ENCODE measurements at places on chromosomes 16 and 17.

- no peak overlapping the region for H3K27ac ChIP-seq
- no peaks in the 10 kb centered on the region for H3K27me3 ChIP-seq
- no peaks in the 10 kb centered on the region for H3K36me3 ChIP-seq
- no peak for DNase-seq
Observed at GRCh38 chr17:70945386-70945785, 776.1 kb downstream of the KCNJ2 start.

- H3K36me3 ChIP-seq, result no peaks in the 10 kb centered on the region
- no peak overlapping the region for H3K27ac ChIP-seq
- H3K27me3 ChIP-seq, result peaks cover 24% of the 10 kb centered on the region
- no peak overlapping the region for H3K4me3 ChIP-seq
- DNase-seq, result no peak
- peaks cover 7% of the 10 kb centered on the region for H3K4me1 ChIP-seq
Observed at GRCh38 chr16:56303066-56303715, 111.9 kb downstream of the GNAO1 start.

GRCh38 chr17:82787081-82787848, 35.4 kb downstream of the TBCD start:
- H3K36me3 ChIP-seq, result peaks cover 43% of the 10 kb centered on the region
- no peaks in the 10 kb centered on the region for H3K27me3 ChIP-seq
- H3K4me3 ChIP-seq, result no peak overlapping the region
- H3K4me1 ChIP-seq, result peaks cover 15% of the 10 kb centered on the region
- no peak overlapping the region for H3K27ac ChIP-seq
- no peak for DNase-seq

DNA sequence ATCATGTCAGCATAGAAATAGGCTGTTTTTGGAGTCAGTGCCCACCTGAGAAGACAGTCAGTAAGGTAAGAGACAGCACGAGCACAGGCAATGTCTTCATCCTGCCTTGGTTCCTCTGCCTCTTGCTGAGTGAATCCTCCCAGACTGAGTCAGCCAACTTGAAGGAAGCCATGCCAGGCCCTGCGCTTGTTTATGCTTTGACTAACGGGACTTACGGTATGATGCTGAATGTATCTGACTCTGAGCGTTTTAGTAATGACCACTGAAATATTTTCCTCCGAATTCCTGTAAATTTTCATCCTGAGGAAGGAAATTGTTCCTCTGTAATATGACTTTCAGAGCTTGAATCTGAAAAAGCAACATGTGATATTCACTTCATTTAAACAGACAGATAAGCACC, 18.0 kb downstream of the C17orf67 start:
- H3K36me3 ChIP-seq, result no peaks in the 10 kb centered on the region
- no peak for DNase-seq
- H3K27ac ChIP-seq, result no peak overlapping the region
- peaks cover 20% of the 10 kb centered on the region for H3K27me3 ChIP-seq

- no peak for DNase-seq
- H3K27me3 ChIP-seq, result peaks cover 42% of the 10 kb centered on the region
- H3K36me3 ChIP-seq, result no peaks in the 10 kb centered on the region
- no peak overlapping the region for H3K27ac ChIP-seq
- H3K4me1 ChIP-seq, result no peaks in the 10 kb centered on the region
Observed at GRCh38 chr16:86321491-86321890, 188.8 kb upstream of the FOXF1 start.

DNA sequence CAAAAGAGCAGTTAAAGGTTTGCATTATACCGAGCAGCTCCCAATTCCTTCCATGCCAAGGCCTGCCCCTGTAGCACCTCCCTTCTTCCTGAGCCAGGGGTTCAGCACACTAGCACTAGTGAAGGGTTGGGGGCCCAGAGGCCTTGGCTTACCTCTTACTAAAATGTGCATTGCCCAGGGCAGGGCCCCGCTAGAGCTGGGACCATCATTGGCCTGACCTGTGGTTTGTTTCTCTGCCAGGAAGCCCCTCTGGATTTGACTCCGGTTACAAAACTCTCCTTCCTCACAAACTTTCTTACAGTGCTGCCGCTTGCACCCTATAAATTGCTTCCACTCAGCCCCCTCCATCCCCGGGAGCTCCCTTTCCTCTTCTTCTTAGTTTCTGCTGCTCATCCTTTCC, 33.8 kb downstream of the MPRIP start:
- DNase-seq, result no peak
- peaks cover 26% of the 10 kb centered on the region for H3K4me1 ChIP-seq
- H3K27me3 ChIP-seq, result no peaks in the 10 kb centered on the region
- peaks cover 23% of the 10 kb centered on the region for H3K36me3 ChIP-seq
- H3K27ac ChIP-seq, result no peak overlapping the region
- H3K4me3 ChIP-seq, result no peak overlapping the region

DNA sequence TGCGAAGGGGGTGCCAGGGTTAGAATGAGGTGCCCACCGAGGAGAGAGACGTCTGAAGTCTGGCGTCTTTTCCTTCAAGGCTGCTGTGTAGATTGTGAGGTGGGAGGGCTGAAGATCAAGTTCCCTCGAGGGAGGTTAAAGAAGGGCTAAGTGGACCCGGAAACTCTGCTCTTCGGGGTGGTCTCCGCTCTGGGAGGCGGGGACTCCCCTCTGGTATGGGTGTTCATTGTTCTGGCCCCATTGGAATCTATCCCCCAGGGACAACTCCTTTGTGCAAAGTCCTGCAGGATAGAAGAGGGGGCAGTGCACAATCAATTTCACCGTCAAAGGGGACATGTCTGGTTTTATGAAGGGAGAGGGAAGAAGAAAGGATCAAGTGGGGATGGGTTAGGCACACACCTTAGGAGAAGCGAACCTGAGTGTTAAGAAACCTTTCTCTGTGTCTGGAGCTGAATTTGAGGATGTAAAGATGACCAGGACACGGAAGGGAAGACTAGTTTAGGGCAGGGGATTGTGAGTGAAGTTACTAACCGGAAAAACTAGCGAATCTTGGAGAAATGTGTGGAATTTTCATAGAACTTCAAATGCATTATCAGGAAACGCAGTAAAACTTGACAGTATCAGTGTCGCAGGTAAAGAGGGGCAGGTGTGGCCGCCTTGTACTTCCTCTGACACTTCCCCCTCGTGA, 809 bp upstream of the RAB34 start:
- H3K4me1 ChIP-seq, result peaks cover 36% of the 10 kb centered on the region
- no peak overlapping the region for H3K27ac ChIP-seq
- H3K4me3 ChIP-seq, result no peak overlapping the region
- no peak for DNase-seq

- DNase-seq, result no peak
- no peaks in the 10 kb centered on the region for H3K36me3 ChIP-seq
- no peaks in the 10 kb centered on the region for H3K27me3 ChIP-seq
- H3K4me3 ChIP-seq, result no peak overlapping the region
Observed at GRCh38 chr17:42431758-42432161, 8.7 kb upstream of the CAVIN1 start.

- H3K27me3 ChIP-seq, result no peaks in the 10 kb centered on the region
- H3K4me3 ChIP-seq, result no peak overlapping the region
- DNase-seq, result no peak
- no peaks in the 10 kb centered on the region for H3K36me3 ChIP-seq
Observed at GRCh38 chr17:50764734-50765149, 2.6 kb downstream of the ANKRD40CL start.

DNA sequence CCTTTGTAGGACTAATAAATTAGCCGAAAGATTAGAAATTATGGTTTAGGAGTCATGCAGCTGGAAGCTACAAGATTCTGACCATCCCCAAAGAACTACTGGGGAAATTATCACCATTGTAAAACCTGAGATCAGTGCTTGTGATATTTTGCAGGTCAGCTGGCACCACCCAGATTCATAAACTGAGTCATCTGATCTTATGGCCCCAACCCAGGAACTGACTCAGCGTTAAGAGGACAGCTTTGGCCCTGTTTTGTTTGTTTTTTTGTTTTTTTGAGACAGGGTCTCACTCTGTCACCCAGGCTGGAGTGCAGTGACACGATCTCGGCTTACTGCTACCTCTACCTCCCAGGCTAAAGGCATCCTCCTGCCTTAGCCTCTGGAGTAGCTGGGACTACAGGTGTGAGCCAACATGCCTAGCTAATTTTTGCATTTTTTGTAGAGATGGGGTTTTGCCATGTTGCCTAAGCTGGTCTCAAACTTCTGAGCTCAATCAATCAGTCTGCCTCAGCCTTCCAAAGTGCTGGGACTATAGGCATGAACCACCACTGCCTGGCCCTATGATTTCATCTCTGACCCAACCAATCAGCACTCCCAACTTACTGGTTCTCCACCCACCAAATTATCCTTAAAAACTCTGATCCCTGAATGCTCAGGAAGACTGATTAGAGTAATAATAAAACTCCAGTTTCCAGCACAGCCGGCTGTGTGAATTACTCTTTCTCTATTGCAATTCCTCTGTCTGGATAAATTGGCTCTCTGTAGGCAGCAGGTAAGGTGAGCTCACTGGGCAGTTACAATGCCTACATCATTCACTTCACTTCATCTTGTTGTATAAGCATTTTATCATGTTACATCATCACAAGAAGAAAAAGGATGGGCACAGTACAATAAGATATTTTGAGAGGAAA, 79.4 kb upstream of the KSR1 start:
- H3K4me3 ChIP-seq, result no peak overlapping the region
- H3K36me3 ChIP-seq, result no peaks in the 10 kb centered on the region
- no peak overlapping the region for H3K27ac ChIP-seq
- no peaks in the 10 kb centered on the region for H3K27me3 ChIP-seq

DNA sequence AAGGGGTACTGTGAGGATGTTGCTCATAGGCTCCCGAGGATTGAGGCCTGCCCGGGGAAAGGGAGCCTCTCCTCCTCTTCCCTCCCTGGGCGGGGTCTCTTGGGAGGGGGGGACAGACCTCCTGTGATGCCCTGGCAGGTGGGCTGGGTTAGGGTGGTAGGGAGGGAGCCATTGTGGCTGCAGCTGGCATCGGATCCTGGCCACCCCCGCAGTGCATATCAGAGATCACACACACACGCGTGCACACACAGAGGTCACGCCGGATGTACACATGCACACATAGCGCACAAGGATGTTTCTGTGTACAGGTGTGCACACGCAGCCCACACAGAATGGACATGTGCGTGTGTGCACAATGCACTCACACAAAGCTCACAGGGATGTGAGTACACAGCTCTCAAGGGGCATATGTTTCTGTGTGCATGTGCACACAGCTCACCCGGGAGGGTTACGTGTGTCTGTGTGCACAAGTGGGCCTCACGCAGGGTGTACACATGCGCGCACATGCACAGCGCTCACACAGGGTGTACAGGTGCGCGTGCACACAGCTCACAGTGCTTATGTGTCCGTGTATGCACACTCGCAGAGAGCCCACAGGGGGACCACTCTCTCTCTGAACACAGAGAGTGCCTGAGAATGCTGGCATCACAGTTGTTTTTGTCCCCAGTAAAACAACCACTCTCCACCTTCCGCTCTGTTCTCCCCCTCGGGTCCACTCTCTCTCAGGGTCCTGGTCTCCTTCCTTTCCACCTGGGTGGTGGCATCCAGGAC, 2.4 kb downstream of the GJD3 start:
- peaks cover 49% of the 10 kb centered on the region for H3K4me1 ChIP-seq
- H3K27ac ChIP-seq, result no peak overlapping the region
- no peaks in the 10 kb centered on the region for H3K36me3 ChIP-seq
- DNase-seq, result no peak
- peak overlapping the region; percentile 58 for H3K4me3 ChIP-seq
- no peaks in the 10 kb centered on the region for H3K27me3 ChIP-seq

DNA sequence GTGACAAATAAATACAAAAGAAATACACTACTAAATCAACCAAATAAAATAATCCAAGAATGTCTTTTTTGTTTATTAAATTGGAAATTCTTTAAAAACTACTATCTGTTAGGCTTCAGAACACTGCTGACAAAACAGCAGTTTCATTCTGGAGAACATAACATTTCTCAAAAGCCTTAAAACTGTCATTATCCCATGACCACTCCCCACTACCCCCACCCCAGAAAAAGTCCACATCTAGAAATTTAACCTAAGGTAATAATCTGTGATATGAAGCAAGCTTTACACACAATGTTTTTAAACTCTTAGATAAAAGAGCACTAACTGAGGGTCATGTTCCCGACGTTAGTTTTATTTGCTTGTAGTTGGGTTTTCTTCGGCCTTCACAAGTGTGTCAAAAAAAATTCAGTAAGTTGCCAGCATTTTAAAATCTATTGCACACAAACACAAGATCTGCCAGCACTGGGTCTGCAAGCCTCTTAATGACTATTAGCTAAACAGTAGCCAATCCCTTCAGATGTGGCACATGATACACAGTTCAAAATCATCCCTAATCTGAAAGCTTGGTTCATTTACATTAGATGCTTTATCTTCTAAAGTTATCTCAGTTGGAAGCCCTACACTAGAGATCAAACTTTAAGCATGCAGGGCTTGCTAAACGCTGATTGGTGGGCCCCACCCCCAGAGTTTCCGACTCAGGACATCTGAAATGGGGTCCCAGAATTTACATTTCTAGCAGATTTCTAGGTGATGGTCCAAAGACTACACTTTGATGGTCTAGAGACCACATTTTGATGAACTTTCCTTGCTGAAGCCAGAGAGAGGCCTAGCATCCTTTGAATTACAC, 75.2 kb downstream of the KANSL1 start:
- H3K27ac ChIP-seq, result no peak overlapping the region
- peaks cover 16% of the 10 kb centered on the region for H3K4me1 ChIP-seq
- no peaks in the 10 kb centered on the region for H3K27me3 ChIP-seq

DNA sequence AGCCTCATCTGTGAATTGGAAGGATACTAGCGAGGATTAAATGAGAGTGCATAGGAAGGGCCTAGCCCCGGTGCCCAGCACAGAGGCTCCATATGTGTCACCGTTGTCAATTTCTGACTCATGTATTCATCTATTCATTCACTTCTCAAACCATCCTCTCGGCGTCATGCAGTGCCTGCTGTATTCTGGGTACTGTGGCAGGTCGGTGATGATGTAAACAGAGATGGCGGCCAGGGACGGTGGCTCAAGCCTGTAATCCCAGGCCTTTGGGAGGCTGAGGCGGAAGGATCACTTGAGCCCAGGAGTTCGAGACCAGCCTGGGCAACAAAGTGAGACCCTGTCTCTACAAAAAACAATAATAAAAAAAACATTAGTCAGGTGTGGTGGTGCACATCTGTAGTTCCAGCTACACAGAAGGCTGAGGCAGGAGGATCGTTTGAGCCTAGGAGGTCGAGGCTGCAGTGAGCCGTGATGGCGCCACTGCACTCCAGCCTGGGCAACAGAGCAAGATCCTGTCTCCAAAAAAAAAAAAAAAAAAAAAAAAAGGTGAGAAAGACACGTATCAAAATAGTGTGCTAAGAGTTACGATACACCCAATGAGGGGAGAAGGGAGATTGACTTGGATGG, 4.3 kb upstream of the PPP1R1B start:
- no peak for DNase-seq
- H3K4me3 ChIP-seq, result no peak overlapping the region
- peaks cover 43% of the 10 kb centered on the region for H3K4me1 ChIP-seq
- H3K27ac ChIP-seq, result no peak overlapping the region
- peaks cover 25% of the 10 kb centered on the region for H3K27me3 ChIP-seq
- no peaks in the 10 kb centered on the region for H3K36me3 ChIP-seq

- H3K4me3 ChIP-seq, result no peak overlapping the region
- H3K27me3 ChIP-seq, result no peaks in the 10 kb centered on the region
- no peak for DNase-seq
Observed at GRCh38 chr17:71234349-71234748, 886.5 kb upstream of the SOX9 start.

- no peak for DNase-seq
- peaks cover 3% of the 10 kb centered on the region for H3K27me3 ChIP-seq
- no peak overlapping the region for H3K4me3 ChIP-seq
Observed at GRCh38 chr17:28230011-28230410, 89.0 kb upstream of the TMEM97 start.

GRCh38 chr17:1153795-1154546, 25.8 kb downstream of the ABR start:
- H3K4me1 ChIP-seq, result no peaks in the 10 kb centered on the region
- no peak overlapping the region for H3K27ac ChIP-seq
- H3K36me3 ChIP-seq, result no peaks in the 10 kb centered on the region
- H3K4me3 ChIP-seq, result no peak overlapping the region
- peaks cover 7% of the 10 kb centered on the region for H3K27me3 ChIP-seq
- peak; percentile 23 for DNase-seq

- H3K4me1 ChIP-seq, result peaks cover 54% of the 10 kb centered on the region
- H3K36me3 ChIP-seq, result peaks cover 3% of the 10 kb centered on the region
- H3K27ac ChIP-seq, result peak overlapping the region; percentile 39
Observed at GRCh38 chr17:7215652-7216180, 3.9 kb downstream of the DLG4 start.
